ENCODE measurements at places on chromosomes 6 and 20. TPM values are rescaled to one million over a fixed set of nuclear protein-coding genes. Genes with fewer than 3 reads are reported as not detected.

DNA sequence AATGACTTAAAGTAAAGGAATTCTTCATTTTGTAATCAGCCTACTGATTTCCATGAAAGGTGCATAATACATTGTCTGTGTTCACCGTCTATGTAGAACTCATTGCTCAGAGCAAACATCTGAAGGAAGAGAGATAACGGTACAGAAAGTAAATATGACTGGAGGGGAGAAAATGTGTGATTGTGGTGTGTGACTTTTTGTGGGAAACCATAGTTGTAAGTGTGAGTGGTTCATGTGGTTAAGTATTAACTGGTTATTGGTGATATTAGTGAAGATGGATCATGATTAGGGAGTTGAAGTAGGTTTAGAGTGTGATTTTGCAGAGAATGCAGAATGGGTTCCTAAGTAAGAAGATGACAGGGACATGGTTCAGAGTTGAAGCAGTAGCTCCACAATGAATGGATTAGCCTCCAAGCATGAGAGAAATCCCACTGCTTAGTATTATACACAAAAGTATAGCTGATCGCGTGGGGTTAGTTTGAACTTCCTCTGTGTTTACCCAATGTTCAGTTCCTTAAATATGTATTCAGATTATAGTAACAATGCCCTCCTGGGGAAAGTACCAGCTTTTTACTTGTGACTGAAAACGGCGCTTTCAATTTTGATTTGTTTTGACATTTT, 368.9 kb downstream of the UTRN start:
- no peak overlapping the region for H3K4me3 ChIP-seq
- peaks cover 19% of the 10 kb centered on the region for H3K4me1 ChIP-seq
- peaks cover 2% of the 10 kb centered on the region for H3K27me3 ChIP-seq

- DNase-seq: no peak
- no peak overlapping the region for H3K27ac ChIP-seq
- H3K36me3 ChIP-seq: no peaks in the 10 kb centered on the region
- H3K4me3 ChIP-seq: no peak overlapping the region
Observed at GRCh38 chr6:131042664-131043063, 20.4 kb downstream of the EPB41L2 start.

The STMN3 gene
- 459 TPM for total RNA-seq

DNA sequence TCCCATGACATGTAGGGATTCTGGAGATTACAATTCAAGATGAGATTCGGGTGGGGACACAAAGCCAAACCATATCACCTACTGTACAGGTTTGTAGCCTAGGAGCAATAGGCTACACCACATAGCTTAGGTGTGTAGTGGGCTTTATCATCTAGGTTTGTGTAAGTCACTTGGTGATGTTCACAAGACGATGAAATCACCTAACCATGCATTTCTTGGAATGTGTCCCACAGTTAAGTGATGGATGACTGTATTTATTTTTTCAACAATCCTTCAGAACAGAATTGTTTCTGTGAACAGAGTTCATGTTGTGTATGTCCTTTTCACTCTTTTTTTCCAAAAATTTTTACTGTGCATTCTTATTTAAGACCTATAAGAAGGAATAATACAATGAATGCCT, 76.1 kb downstream of the DTD1 start:
- H3K27ac ChIP-seq: no peak overlapping the region
- H3K4me1 ChIP-seq: peaks cover 3% of the 10 kb centered on the region
- H3K27me3 ChIP-seq: peaks cover 2% of the 10 kb centered on the region
- H3K4me3 ChIP-seq: no peak overlapping the region
- no peaks in the 10 kb centered on the region for H3K36me3 ChIP-seq

DNA sequence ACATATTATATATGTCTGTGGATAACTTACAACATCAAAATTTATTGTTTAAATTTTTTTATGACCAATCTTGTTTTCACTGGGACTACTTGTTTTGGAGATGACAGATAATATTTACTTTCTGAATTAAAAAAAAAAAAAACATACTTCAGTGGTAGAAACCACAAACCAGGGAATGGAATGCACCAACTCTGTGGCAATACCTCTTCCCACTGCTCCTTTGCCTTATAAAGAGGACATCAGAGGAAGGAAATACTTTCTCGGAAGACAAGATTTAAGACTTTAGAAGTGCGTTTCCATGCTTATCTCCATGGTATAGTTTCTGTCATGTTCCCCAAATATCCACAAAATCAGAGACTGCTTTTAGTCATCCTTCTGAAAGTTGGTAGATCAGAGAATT, 1241.1 kb upstream of the EYS start:
- H3K27me3 ChIP-seq: peaks cover 5% of the 10 kb centered on the region
- peaks cover 4% of the 10 kb centered on the region for H3K36me3 ChIP-seq
- no peaks in the 10 kb centered on the region for H3K4me1 ChIP-seq
- DNase-seq: no peak
- H3K27ac ChIP-seq: no peak overlapping the region

DNA sequence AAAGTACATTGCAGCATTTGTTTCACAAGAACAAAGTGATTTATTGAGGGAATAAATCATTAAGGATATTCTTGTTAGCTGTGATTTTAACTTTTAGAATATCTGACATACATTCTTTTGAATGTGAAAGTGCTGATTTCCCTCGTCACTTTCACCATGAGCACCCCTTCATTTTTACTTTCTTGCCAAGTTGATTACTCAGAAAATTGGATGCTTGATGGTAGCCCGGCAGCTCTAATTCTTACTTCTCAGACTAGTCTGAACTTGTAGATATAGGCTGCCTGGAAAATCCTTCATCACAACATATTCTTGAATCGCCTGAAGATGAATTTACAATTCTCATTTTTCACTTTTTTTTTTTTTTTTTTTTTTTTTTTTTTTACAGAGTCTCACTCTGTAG, 147.1 kb upstream of the SMLR1 start:
- no peaks in the 10 kb centered on the region for H3K4me1 ChIP-seq
- H3K36me3 ChIP-seq: no peaks in the 10 kb centered on the region
- no peak for DNase-seq
- no peak overlapping the region for H3K27ac ChIP-seq
- H3K27me3 ChIP-seq: peaks cover 1% of the 10 kb centered on the region

The CALHM4 gene
- total RNA-seq: not detected

DNA sequence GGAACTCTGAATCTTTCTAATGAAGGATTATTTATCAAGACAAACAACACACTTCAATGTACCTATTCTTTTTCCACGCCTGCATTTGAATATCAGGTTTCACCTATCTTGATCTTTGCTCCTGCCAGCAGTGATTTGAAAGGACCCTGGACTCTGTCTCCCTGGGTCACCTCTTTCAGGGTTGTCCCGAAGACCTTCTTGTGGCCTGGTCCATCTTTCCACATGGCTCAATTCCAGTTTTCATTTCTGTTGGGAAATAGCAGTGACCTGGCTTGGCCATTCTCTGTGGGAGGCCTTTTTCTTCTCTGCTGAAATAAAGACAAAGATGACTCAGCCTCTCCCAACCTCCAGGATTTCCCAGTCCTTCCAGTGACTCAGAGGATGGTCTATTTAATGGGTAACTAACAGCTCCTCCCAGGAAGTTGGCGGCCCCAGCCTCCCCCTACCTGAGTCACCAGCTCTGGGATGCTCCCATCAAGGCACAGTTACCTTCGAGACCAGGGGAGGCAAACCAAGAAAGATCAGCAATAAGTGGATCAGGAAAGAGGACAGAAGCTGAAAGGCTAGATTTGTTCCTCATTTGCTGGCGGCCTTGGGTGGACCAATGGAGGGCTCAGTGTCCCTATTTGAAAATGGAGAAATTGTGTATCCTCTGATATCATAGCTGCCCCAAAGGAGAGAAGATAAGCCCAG, 120.2 kb upstream of the RNF24 start:
- no peak for DNase-seq
- H3K36me3 ChIP-seq: no peaks in the 10 kb centered on the region
- H3K27ac ChIP-seq: no peak overlapping the region
- peaks cover 8% of the 10 kb centered on the region for H3K4me1 ChIP-seq

- H3K4me1 ChIP-seq: no peaks in the 10 kb centered on the region
- no peak overlapping the region for H3K27ac ChIP-seq
- H3K36me3 ChIP-seq: peaks cover 4% of the 10 kb centered on the region
- no peak overlapping the region for H3K4me3 ChIP-seq
- peaks cover 3% of the 10 kb centered on the region for H3K27me3 ChIP-seq
- DNase-seq: no peak
Observed at GRCh38 chr6:119384444-119384843, 34.9 kb upstream of the MAN1A1 start.

GRCh38 chr6:154521412-154521811, 10.9 kb upstream of the CNKSR3 start:
- no peak for DNase-seq
- no peak overlapping the region for H3K27ac ChIP-seq
- no peak overlapping the region for H3K4me3 ChIP-seq
- no peaks in the 10 kb centered on the region for H3K36me3 ChIP-seq
- H3K27me3 ChIP-seq: no peaks in the 10 kb centered on the region
- H3K4me1 ChIP-seq: peaks cover under 1% of the 10 kb centered on the region

The TPX2 gene
- 44.7 TPM for total RNA-seq

DNA sequence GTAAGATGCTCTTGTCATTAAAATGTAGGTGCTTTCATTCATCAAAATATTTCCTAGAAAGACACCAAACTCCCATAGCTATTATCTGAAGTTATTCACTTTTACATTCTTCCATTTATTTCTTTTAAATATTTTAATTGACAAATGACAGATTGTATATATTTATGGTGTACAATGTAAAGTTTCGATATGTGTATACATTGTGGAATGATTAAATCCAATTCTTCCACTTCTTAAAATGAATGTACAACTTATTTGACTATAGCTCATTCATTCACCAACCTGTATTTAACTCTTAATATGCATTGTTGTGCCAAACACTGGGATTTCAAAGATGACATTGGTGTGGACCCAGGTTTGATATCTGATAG, 41.0 kb downstream of the CCN2 start:
- H3K4me1 ChIP-seq: no peaks in the 10 kb centered on the region
- no peaks in the 10 kb centered on the region for H3K36me3 ChIP-seq
- DNase-seq: no peak
- no peak overlapping the region for H3K4me3 ChIP-seq
- no peaks in the 10 kb centered on the region for H3K27me3 ChIP-seq
